ENCODE measurements at places on chromosomes 2 and 18. TPM values are rescaled to one million over a fixed set of nuclear protein-coding genes. Genes with fewer than 3 reads are reported as not detected.

Gene TP53I3
- 15.1 TPM for polyA plus RNA-seq

GRCh38 chr2:31070339-31071125 is 67.7 kb downstream of the GALNT14 start:
- H3K36me3 ChIP-seq = no peaks in the 10 kb centered on the region
- H3K4me1 ChIP-seq = no peaks in the 10 kb centered on the region
- DNase-seq = no peak
- no peak overlapping the region for H3K4me3 ChIP-seq

Gene ANKRD62
- polyA plus RNA-seq = not detected

GRCh38 chr2:28751956-28752630 is 463 bp downstream of the PPP1CB start:
- no peaks in the 10 kb centered on the region for H3K36me3 ChIP-seq
- no peaks in the 10 kb centered on the region for H3K27me3 ChIP-seq
- DNase-seq = peak; percentile 41
- peak overlapping the region; percentile 99 for H3K4me3 ChIP-seq
- H3K27ac ChIP-seq = peak overlapping the region; percentile 98

Gene ARHGEF33
- polyA plus RNA-seq = 2.8 TPM

GRCh38 chr2:144364944-144365738 is 154.8 kb downstream of the ZEB2 start:
- peaks cover 4% of the 10 kb centered on the region for H3K4me1 ChIP-seq
- H3K27me3 ChIP-seq = no peaks in the 10 kb centered on the region
- H3K36me3 ChIP-seq = no peaks in the 10 kb centered on the region

GRCh38 chr2:205280596-205281236 is 401.6 kb upstream of the NRP2 start:
- no peaks in the 10 kb centered on the region for H3K27me3 ChIP-seq
- H3K27ac ChIP-seq = no peak overlapping the region
- H3K36me3 ChIP-seq = no peaks in the 10 kb centered on the region
- no peak for DNase-seq
- H3K4me3 ChIP-seq = no peak overlapping the region
